ENCODE measurements at places on chromosomes 7 and 10. TPM values are rescaled to one million over a fixed set of nuclear protein-coding genes. Genes with fewer than 3 reads are reported as not detected.

The RASSF4 gene
- total RNA-seq: 22.7 TPM

The GJD4 gene
- total RNA-seq: 0.17 TPM

The NRBF2 gene
- 22.1 TPM for total RNA-seq

The MYH16 gene
- total RNA-seq: not detected

The ADAMTS14 gene
- total RNA-seq: 0.29 TPM

The ACTL6B gene
- 2.4 TPM for total RNA-seq

The SPAM1 gene
- not detected for total RNA-seq

The EVX1 gene
- 0.71 TPM for total RNA-seq

The PNLIPRP1 gene
- total RNA-seq: not detected

The GIMAP6 gene
- total RNA-seq: not detected

The CALML5 gene
- total RNA-seq: not detected

The CTAGE4 gene
- total RNA-seq: 2.5 TPM

The MAGI2 gene
- total RNA-seq: 5.7 TPM

The IFIT1B gene
- total RNA-seq: not detected

The IDE gene
- total RNA-seq: 35.4 TPM

The SYNPO2L gene
- not detected for total RNA-seq

The ABCB1 gene
- total RNA-seq: 31.3 TPM

The CYP26C1 gene
- not detected for total RNA-seq

The PRPS1L1 gene
- total RNA-seq: not detected

The DLX5 gene
- 21.0 TPM for total RNA-seq

The EEPD1 gene
- total RNA-seq: 35.8 TPM

The C10orf105 gene
- total RNA-seq: not detected

The OR2A7 gene
- total RNA-seq: 4.2 TPM

The TUBB8 gene
- 0.46 TPM for total RNA-seq

The CYP2C18 gene
- 1.8 TPM for total RNA-seq

The THSD7A gene
- total RNA-seq: 14.3 TPM

The NAT16 gene
- total RNA-seq: not detected

The CTBP2 gene
- 113 TPM for total RNA-seq

The KMT2C gene
- total RNA-seq: 66.4 TPM

The ACSM6 gene
- not detected for total RNA-seq

The GPC2 gene
- 53.3 TPM for total RNA-seq

The SOSTDC1 gene
- total RNA-seq: 6.0 TPM

The CDK1 gene
- total RNA-seq: 24.4 TPM

The ZNF398 gene
- 19.5 TPM for total RNA-seq

The MUC12 gene
- 0.50 TPM for total RNA-seq

The OR6V1 gene
- not detected for total RNA-seq

The NRG3 gene
- total RNA-seq: 1.0 TPM

The ITIH2 gene
- 3.4 TPM for total RNA-seq

The TFR2 gene
- 2.5 TPM for total RNA-seq

The LRRC18 gene
- not detected for total RNA-seq

The TMEM213 gene
- not detected for total RNA-seq

The NUPR2 gene
- not detected for total RNA-seq

The ZNF239 gene
- total RNA-seq: 2.4 TPM

The ZNF32 gene
- total RNA-seq: 41.8 TPM

Measured in type B pancreatic cell (in vitro differentiated cells).